Right cardiac atrium (tissue), 5 donors: ENCODE measurements at places on chromosomes 3 and 15. TPM values are rescaled to one million over a fixed set of nuclear protein-coding genes. Genes with fewer than 3 reads are reported as not detected.

Gene SAMMSON
- total RNA-seq = not detected

- DNase-seq = no peak
These were observed 520 bp downstream of the MESD start for GRCh38 chr15:80989081-80989517.

DNA sequence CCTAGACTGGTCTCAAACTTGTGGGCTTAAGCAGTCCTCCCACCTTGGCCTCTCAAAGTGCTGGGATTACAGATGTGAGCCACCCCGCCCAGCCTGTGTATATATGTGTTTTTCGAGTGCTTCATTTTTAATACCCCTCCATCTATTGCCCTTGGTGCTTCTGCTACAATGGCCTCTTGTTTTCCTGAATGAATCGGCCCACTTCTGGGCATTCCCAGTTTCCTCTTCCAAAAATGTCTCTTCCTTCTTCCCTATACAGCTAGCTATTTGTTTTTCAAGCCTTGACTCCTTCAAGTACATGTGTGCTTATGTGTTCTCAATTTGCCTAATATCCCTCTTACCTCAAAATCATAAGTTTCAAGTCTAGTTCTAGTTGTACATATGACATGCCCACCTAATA lies 16.7 kb downstream of the DIPK2A start:
- DNase-seq = no peak

GRCh38 chr15:61390138-61390537 lies 161.0 kb upstream of the RORA start:
- DNase-seq = no peak

- no peak for DNase-seq
These were observed 37.3 kb downstream of the CACNA1D start for GRCh38 chr3:53531749-53532148.

GRCh38 chr3:138945709-138946662 lies 951 bp downstream of the FOXL2 start:
- DNase-seq = no peak

GRCh38 chr3:89335693-89336092 lies 228.3 kb downstream of the EPHA3 start:
- DNase-seq = no peak

GRCh38 chr15:87045746-87046145 lies 966.1 kb downstream of the AGBL1 start:
- no peak for DNase-seq

GRCh38 chr3:142022381-142022780 lies 127.0 kb downstream of the TFDP2 start:
- DNase-seq = no peak

GRCh38 chr3:126309165-126309564 lies 48.0 kb downstream of the KLF15 start:
- no peak for DNase-seq

- DNase-seq = no peak
These were observed 57.4 kb downstream of the MRPS25 start for GRCh38 chr3:15007681-15008141.

DNA sequence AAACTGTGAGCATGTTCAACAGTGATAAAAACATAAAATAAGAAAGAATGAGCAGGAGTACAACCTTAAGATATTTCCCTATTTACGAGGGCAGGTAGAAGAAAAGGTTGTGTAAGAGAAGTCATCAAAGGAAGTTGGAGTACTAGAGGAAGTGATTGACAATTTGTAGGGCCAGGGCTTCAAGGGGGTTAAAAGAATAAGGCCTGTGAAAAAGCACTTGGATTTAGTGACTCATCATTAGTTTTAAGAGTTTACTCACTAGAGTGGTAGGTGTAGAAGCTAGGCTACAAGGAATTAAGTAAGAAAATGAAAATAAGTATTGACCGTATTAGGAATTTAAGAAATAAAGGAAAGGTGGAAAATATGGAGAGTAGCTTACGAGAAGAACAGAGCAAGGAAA lies 23.6 kb downstream of the KCNMB3 start:
- DNase-seq = no peak
